ENCODE measurements at places on chromosomes 2 and 18.

DNA sequence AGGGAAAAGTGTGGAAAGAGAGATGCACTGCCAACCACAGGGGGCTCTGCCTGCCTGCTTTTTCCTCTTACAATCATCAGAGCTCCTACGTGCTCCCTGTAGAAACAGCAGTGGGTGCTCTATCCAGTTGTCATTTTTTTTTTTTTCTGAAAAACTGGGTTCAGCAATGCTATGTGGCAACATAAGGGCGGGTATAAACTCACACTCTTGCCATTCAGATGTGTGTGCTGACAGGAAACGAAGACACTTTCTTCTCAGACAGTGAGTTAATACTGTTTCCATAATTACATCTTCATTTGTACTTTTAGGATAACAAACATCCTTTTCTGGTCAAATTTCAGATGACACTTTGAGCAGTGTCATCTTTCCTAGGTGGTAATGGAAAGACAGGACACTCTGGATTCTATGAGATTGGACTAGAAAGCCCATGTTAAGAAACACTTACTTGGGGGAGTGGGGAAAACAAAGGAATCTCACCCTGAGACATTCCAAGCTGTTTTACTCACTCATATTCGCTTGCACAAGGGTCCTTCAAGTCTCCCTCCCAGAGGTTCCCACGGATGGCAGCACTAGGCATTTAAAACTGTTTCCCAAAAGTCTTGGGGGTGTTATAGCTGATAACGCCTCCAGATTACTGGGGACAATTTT is 41.3 kb downstream of the CCDC93 start:
- no peak for DNase-seq

DNA sequence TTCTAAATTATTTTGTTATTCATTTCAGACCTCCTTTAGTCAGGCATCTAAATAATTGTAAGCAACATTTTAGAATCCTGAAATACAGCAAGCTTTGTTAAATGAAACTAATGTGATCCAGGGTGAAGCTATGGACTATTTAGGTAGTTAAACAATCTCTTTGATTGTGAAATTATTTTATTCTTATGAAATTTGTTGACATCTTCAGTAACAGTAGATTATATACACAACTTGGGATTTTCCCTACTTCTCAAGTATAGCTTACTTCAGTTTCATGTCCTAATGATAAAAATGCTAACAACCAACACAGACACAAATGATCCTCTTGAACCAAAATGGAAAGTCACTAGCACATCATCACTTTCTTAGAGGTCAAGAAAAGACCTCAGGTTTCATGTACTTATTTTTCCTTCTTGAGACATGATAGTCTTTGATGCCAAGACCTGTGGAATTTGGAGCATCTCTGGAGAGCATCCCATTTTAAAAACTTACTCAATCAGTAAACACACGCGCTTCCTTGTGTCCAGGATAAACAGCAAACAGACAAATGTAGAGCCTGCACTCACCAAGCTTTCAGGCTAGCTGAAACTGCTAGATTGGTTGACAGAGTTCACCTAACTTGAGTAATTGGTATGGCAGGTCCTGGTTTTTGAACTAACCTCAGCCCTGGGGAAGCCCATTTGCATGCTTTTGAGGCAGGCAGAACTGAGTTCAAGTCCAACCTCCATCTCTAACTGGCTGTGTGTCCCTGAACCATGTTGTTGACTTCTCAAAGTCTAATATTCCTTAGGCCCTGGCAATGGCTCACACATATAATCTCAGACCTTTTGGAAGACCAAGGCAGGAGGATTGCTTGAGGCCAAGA is 47.8 kb downstream of the KCTD18 start:
- DNase-seq: no peak

DNA sequence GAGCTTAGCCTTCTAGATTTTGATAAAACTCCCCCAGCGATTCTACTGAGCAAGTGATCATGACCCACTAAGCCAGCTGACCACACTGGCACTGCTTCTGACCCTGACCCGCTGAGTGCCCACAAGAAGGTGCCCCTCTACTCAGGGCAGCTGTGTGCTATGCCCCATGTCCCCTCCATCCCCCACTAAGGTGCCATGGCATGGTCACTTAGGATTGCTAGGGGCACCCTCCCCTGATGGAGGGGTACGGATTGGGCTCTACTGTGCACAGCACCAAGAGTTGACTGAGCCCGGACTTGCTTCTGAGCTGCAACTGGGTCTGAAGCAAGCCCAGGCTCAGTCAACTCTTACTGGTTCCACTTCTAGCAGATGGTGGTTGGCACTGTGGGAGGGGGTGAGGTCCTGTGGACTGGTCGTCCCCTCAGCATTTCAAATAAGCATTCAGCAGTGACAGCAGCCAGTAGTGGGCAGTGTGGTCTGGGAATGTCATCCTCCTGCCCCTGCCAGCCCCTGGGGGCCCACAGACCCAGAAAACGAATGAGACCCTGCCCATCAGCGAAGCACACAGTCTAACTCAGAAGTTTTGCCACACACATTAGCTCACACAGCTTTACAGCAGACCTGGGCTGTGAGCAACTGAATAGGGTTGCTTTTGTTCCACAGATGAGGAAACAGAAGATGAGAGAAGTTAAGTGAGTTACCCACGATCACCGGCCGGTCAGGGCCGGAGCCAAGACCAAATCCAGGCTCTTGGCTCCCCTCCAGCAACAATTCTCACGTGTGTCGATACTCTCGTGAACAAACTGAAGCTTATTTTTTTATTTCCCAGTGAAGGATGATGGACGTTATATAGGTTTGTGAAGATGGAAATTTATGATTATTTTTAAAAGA is 52.1 kb upstream of the FOSL2 start:
- no peak for DNase-seq

- peak; percentile 16 for DNase-seq
These were observed 175.1 kb downstream of the ZFP36L2 start for GRCh38 chr2:43051338-43051737.
